Muscle of back (tissue), 13 donors: ENCODE measurements at places on chromosomes 3 and 15.

- DNase-seq = peak; percentile 21
These were observed 115.8 kb downstream of the PLCH1 start for GRCh38 chr3:155629056-155629455.

- DNase-seq = peak; percentile 25
These were observed 1.7 kb upstream of the TGM5 start for GRCh38 chr15:43268111-43269105.

- DNase-seq = no peak
These were observed 2.8 kb downstream of the GRM2 start for GRCh38 chr3:51709675-51710074.

- no peak for DNase-seq
These were observed 45.4 kb downstream of the HEG1 start for GRCh38 chr3:125010393-125010792.

- DNase-seq = no peak
These were observed 1.2 kb downstream of the CYP1A2 start for GRCh38 chr15:74749832-74750231.

- no peak for DNase-seq
These were observed 440.1 kb downstream of the GABRG3 start for GRCh38 chr15:27410996-27411605.
